Activated CD4-positive, alpha-beta T cell treated with anti-CD3 and anti-CD28 coated beads, Interleukin-2, Interleukin-6, amounts not matched to agents 100 ng/mL and 50 ng/mL, durations not matched to agents 16 hours and 8 hours (primary cell): ENCODE measurements at places on chromosomes 1 and 21.
A peak's percentile ranks its signal among the peaks of the same experiment; 100 is the strongest.

DNA sequence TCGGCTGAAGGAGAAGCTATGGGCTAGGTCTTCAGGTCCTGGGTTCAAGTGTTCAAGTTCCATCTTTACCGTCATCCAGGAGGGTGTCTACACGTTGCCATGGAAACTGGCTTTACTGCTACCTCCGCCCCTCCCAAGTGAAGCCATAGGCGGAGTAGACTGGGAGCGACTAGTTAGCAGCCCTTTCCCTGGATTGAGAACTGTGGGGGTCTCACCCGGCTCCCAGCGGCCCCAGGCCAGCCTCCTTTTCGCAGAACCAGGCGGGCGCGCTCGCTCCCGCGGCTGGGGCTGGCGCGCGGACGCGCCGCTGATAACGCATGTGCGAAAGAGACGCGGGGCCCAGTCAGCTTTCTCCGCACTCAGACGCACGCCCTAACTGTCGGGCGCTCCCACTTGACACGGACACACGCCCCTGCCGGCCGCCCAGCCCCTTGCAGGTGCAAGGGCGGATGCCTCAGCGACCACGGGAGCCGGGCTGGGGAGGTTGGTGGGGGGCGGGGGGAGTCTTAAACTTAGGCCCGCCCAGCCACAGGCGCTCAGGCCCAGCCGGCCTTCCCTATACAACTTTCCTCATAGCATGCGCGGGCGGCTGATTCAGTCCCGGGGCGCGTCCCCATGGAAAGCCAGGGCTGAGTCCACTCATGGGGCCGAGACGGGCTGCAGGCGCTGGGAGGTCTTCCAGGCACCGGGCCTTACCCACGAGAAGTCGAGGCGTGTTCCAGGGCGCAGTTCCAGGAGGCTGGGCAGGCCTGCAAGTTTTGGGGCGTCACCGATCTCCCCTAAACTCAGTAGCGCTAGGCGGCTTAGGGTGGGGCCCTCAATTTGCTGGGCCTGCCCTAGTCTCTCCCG is 7.4 kb downstream of the EFNA4 start:
- DNase-seq, result peak; percentile 79

DNA sequence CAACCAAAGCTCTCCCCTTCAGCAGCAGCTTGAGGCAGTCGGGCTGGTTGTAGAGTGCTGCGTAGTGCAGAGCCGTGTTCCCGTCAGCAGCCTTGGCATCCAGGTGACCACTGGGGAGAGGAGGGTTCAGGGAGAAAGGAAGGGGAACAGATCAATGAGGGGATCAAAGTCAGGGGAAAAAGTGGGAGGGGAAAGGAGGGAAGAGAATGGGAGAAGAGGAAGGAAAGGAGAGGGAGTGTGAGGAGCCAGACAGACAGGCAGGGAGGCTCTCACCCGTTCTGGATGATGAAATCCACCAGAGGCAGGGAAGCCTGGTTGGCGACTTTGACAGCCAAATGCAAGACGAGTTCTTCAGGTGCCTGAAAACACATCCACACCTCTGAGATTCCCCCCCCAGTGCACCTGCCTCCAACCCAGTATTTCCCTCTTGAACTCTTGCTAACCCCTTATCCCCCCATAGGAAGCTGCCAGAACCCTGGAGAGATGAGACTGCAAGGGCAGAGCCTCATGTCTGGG is 9.8 kb upstream of the TCEA3 start:
- DNase-seq, result no peak

DNA sequence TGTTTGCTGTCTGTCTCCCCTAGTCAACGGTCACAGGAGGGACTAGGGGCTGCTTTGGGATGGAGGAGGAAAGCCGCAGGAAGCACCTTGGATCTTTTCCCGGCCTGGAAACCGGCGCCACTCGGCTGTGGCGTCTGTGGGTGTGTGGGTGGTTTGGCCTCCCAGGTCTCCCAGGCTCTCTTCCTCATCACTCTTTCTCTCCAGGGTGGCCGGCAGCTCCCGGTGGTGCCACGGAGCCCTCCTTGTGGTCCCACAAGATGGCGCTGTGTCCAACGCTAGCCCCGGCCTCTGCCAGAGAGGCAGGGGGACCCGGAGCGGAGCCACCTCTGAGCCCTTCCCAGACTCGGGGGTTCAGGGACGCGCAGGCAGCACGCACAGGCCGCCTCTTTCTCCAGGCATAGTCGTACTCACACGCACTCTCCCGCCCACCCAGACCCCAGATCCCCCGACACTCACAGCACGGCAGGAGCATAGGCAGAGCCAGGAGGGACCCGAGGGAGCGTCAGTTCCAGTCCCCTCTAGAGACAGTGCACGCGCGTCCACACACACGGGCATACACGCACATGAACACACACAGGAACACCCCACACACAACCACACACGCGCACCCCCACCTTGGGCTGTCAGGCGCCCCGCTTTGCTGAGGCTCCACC is 31.2 kb downstream of the CDCP2 start:
- peak; percentile 67 for DNase-seq

GRCh38 chr1:203477748-203478147 is 2.1 kb downstream of the PRELP start:
- DNase-seq, result no peak

- DNase-seq, result no peak
These were observed 2.2 kb upstream of the MAGI3 start for GRCh38 chr1:113388017-113388620.

DNA sequence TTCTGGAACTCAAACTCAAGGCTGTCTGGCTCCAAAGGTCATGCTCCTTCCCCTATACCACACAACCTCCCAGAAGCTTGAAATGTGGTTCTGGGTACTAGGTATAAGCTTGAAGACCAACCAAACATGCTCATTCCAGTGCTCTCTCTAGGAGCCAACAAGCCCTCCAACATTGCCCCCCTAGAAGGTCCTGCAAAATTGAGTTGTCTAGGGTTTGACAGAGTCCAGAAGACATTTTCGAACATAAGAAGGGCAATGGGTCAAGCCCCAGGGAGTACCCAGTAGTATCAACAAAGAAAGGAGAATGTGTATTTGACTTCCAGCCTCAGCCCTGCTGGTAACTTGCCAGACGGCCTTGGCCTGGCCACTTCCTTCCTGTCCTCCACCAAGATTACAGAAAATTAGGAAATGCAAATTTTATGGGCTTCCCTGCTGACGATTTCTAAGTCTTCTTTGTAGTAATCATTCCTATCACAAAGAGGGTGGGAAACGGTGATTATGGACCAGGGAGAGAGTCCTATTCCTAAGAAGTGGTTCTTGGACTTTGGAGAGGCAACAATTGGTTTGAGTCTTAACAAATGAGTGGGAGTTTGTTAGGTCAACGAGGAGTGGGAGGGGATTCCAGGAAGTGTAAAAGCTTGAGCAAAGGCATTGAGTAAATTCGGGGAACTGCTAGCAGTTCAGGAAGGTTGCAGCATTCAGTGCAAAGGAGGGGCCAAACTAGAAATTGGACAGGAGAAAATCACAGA is 18.7 kb upstream of the SLAMF1 start:
- peak; percentile 71 for DNase-seq

GRCh38 chr1:169588785-169589485 is 2.7 kb upstream of the F5 start:
- peak; percentile 70 for DNase-seq

GRCh38 chr1:229863651-229864545 is 203.1 kb upstream of the GALNT2 start:
- no peak for DNase-seq

DNA sequence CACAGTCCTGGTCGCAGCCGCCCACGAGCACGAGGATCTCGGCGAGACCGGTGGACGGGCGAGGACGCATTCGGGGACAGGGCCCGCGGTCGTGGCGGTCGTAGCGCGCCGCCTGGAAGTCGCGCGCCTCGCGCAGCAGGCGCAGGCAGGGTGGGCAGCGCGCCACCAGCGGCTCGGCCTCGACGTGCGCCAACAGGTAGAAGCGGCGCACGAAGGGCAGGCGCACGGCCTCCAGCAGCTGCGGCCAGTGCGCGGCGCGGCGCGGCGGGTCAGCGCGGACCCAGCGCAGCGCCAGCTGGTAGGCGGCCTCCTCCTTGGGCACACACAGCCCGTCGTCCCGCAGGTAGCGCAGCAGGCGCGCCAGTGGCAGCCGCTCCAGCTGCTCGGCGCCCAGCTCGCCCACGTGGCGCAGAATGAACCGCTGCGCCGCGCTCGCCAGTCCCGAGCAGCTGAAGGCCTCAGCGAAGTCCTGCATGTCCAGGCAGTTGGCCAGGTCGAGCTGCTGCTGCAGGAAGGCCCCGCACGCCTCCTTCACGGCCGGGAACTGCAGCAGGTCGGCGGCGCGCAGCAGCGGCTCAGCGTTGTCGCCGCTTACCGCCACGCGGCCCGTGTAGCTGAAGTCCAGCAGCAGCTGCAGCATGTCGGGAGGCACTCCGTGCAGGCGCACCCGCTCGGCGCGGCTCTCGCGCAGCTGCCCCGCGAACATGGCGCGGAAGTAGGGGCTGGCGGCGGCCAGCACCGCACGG is 573 bp downstream of the KLHL21 start:
- DNase-seq, result peak; percentile 38

DNA sequence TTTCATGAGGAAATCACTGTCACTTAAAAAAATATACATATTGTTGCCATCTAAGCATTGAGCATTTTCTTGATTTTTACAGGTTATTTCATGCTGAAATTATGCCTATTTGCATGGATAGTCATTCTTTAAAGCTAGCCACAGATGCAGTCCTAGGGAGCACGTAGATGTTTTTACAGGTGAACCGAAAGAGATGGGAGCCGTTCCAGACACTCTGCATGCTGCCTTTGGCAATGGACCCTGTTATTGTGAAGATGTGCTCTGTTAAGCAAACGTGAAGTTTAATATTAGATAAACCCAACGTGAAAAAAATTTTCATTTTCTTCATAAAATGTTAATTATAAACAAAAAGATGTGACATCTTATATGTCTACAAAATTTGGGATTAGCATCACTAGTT is 7.1 kb downstream of the PROX1 start:
- no peak for DNase-seq

GRCh38 chr1:107474877-107475612 is 334.2 kb downstream of the NTNG1 start:
- DNase-seq, result peak; percentile 56

GRCh38 chr1:45535988-45536766 is 14.4 kb upstream of the AKR1A1 start:
- peak; percentile 45 for DNase-seq

- no peak for DNase-seq
These were observed 127.0 kb downstream of the MRPS6 start for GRCh38 chr21:34200288-34200905.

DNA sequence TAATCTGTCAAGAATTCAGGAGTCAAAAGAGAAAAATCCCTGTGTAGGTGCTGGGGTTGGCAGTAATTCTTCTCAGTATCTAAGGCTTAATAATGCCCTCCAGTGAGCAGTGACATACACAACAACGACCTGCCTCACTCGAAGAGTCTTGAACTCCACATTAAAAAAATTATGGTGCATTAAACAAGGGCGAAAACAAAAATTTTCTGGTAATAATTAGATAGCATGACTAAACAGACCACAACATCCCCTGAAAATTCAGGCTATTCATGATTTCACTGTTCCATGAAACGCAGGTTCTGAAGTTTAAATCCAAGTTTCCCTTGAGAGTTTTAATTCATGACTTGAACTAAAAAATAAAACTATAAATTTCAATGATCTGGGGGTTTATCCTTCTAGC is 5.1 kb downstream of the SRSF4 start:
- DNase-seq, result no peak

- DNase-seq, result no peak
These were observed 59.7 kb upstream of the CD34 start for GRCh38 chr1:207970329-207971233.

- DNase-seq, result no peak
These were observed 159.0 kb upstream of the ZC3H12A start for GRCh38 chr1:37315371-37315846.

DNA sequence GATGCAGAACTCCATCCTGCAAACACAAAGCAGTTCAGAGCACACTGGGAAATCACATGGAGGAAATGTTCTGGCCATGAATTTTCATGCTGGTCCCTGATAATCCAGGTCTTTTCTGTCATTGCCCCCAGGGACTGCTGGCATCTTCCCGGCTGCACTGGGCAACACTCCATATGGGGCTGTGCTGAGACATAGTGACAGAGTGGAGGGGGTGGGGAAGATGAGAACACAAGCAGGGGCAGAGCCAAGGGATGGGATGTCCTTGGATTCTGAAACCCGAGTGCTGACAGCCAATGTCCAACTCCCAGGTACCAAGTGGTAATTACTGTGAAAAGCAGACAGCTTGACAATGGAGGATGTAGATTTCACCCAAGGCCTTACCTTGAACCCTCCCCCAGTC is 185.7 kb downstream of the HIVEP3 start:
- DNase-seq, result no peak

DNA sequence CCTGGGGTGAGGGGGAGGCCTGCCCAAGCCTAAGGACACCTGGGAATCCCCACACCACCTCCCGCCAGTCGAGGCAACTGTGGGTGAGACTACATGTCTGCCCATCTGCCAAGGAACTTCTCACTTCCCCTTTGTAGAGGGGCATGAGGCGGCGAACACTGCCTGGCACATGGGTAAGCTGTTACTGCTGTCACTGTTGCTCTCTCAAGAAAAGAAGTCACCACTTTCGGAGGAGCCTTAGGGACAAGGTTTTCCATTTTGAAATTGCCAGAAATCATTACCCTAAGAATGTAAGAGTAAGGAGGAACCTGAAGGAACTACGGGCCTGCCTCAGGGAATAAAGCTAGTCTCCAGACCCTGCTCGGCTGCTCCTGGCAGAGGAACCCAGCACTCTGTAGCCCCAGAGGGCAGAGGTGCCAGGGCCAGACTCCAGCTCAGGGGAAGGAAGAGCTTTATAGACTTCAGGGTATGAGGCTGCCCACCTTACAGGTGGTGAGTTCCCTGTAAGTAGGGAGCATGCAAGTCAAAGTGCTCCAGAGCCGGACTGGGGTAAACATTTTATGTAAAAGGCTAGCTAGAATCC is 23.3 kb downstream of the SLC2A1 start:
- DNase-seq, result no peak

GRCh38 chr1:161038523-161039153 is at the start of gene TSTD1:
TSTD1 (minus strand) TSS chr1:161038964; CDS start chr1:161038889, 75 bp downstream.
- peak; percentile 88 for DNase-seq

- no peak for DNase-seq
These were observed 10.3 kb downstream of the ACTRT2 start for GRCh38 chr1:3031401-3032221.

- no peak for DNase-seq
These were observed 14.2 kb downstream of the ETV3L start for GRCh38 chr1:157085421-157085820.

DNA sequence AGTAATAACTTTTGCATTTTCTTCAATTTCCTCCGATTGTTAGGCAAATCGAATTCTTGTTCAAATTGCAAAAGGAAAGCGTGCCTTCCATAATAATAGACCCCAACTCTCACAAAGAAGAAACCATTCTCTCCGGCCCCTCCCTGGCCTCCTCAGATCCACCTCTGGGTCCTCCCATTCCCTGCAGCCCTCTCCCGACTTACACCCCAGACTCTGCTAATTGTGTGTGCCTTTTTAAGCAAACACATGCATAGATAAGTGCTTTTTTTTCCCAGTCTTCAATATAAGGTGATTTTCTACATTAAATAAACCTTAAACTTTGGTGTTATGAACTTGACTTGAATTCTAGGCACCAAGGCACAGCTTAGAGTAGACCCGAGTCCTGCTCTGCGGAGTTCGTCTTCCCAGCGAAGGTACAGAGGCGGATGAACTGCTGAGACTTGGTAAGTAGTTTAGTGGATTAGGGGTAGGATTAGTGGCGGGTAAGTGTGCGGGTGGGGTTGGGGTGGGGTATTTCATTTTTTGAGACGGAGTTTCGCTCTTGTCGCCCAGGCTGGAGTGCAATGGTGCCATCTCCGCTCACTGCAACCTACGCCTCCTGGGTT is 1.5 kb downstream of the L1TD1 start:
- DNase-seq, result no peak

- DNase-seq, result no peak
These were observed 59.2 kb upstream of the SSBP3 start for GRCh38 chr1:54465351-54465811.
